Femur (tissue), 1 donor: ENCODE measurements at places on chromosomes 3 and 15.

GRCh38 chr3:183895296-183895695, 10.6 kb upstream of the PARL start:
- no peak for DNase-seq

DNA sequence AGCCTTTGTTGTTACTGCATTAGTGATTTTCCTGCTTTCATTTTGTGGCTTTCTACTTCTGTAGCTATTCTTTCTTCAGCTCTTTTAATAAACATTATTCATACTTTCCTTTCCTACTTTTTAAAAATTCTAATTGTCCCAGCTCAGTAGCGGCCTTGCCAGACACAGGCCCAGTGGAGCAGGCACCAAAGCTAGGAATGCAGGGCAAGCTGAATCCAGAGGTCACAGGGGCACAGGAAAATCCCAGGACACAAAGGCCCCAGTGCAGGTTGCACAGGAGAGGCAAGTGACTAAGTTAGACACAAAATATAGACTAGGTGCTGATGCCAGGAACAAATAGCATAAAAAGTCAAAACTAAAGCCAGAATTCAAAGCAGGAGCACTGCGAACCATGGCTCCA, 49.0 kb upstream of the CCDC80 start:
- DNase-seq = no peak

GRCh38 chr3:123705488-123706285, 120.8 kb upstream of the HACD2 start:
- no peak for DNase-seq

DNA sequence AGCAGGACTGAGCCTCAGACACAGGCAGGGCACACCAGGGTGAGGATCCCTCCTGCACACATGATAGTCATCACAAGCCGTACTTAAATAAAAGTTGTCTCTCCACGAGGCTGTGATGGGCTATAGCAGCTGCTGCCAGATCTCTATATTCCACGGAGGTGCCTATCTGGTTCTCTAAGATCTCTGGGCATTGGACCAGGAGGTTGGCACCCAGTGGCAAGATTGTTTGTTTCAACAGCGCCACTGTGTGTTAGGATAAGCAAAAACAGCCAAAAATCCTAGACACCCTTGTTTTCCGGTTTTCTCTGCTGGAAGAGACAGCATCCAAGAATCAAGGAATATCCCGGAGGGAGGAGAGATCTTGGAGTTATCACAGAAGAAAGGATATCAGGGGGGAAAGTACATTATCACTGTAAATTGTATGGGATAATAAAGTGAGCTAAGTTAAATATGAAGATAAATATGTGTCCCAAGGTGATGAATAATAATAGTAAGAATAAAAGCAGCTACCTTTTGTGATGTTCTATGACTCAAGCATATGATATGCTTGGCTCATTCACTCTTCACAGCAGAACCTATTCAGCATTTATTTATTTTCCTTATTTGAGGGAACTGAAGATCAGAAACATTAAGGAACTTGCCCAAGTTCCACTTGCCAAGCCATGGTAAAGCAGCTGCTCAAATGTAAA, 90.6 kb upstream of the AKAP13 start:
- DNase-seq = peak; percentile 55

GRCh38 chr3:151969026-151969642, 95.7 kb downstream of the SUCNR1 start:
- no peak for DNase-seq

DNA sequence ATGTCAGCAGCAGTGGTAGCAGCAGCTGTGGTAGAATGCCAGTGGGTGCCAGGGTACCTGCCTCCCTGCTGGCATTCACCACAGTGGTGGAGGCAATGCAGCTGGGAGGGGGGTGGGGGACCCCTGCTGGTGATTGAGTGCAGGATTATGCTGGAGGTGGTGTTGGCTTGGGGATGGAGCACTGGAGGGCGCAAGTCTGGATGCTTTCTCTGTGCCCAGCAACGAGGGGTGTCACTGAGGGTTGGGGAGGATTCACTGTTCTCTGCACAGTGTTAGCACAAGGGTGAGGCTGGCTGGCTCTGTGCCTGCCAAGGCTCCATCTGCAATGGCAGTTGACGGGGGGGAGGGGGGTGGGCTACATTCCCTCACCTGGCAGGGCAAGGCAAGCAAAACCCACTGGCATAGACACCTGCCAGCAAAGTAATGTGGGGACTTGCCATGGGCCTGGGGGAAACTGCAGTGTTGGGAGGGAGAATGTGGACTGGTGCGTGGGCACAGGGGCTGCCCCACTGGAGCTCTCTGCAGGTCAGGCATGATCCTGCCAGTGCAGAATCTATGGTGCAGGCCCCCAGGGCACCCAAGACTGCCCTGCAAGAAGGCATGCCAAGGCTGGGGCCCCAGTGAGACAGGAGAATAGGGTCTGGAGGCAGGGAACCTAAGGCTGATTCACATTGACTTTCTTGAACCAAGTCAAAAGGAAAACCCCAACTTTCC, 64.3 kb downstream of the MINDY4B start:
- no peak for DNase-seq

GRCh38 chr3:194269610-194270145, 81.5 kb downstream of the CPN2 start:
- DNase-seq = peak; percentile 91

GRCh38 chr3:134313847-134314587, 60.2 kb downstream of the AMOTL2 start:
- DNase-seq = no peak

GRCh38 chr3:146117406-146118285, 43.3 kb downstream of the PLOD2 start:
- DNase-seq = no peak

DNA sequence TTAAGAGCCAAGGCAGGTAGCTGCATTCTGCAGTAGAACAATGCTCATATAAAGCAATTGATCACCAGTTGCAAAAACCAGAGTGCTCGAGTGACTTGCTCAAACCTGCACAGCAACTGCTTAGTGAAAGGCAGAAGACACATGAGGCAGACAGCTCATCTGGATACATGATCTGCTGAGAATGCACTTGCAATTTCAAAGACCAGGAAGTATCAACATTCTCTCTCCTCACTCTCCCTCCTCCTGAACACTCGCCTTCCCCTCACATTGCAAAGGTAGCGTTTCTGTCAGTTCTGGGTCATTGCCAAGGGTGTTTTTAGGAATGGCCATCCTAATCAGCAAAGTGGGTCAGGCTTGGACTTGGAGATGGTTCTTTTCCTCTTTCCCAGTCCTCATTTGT, 61.0 kb downstream of the BFSP2 start:
- no peak for DNase-seq

GRCh38 chr15:75168374-75168773, 33.3 kb upstream of the C15orf39 start:
- DNase-seq = no peak

DNA sequence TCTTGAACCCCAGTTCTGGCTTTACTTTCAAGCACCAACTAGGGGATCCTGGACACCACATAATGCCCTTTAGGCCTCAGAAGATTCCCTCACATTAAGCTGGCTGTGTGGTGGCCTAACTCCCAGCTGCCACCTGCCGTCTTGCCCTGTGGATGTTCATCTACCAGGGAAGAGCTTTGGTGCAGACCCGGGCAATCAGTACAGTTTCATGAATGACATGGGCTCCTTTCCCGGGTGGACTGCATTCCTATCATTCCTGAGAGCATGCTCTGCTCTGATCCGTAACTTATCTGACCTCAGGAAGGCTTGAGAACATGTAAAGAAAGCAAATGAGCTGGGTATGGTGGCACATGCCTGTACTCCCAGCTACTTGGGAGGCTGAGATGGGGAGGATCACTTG, 50.0 kb upstream of the GSK3B start:
- no peak for DNase-seq

DNA sequence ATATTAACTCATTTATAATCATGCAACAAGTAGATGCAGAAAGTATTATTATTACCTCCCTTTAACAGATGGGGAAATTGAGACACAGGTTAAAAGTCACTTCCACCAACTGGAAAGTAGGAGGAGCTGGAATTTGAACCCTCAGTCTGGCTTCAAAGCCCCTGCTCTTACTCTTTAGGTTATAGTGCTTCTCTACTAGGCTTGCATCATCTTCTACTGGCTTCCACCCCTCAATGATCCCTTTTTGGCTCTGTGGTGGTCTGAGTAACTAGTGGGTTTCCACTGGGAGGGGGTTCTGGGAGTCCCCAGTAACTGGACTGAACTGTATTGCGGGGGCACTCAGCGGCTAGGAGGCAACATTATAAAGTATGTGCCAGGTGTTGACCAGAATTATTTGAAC, 91.0 kb downstream of the CTNNB1 start:
- DNase-seq = no peak

DNA sequence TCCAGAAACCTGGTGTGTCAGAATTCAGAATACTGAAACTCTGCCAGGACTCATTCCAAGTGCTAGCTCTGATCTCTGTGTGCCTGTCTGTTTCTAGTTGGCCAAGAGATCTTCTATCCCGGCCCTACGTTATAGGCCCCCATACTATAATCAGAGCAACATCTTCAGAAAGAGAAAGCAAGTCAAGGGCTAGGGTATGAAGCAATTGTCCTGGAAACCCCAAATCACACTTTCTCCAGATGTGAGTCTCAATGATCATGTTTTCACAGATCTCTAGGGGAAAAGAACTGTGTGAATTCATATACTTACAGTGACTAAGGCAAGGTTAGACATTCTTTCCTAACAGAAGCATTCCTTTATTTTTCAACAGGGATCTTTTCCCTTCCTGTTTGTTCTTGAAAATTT, 309.7 kb downstream of the SLC9A9 start:
- no peak for DNase-seq

DNA sequence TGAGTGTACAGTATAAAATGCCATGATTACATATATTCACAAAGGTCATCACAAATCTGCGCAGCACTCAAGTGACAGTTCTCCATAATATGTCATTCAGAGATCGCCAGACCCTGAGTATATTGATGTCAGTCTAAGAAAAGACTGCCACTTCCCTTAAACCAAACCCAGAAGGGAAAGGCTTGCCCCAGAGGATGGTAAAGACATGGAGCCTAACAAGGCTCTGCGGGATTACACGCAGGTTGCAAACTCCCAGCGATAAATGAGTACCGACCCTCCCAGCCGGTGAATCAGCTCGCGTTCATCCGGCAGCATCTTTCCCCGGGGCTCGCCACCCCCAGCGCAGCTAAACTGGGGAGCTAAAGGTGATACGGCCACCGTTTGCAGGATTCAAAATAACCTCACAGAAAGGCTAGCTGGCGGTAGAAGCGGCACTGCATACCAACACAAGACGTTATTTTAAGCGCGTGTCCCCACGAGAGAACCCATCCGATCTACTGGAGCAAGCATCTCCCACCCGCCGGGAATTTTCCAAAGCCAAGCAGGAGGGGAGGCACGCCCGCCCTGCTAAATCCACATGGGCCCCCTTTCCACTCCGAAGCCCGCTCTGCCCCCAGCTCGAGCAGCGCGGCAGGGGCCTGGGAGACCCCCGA, 643 bp downstream of the MYO5A start:
- DNase-seq = no peak

GRCh38 chr3:195105389-195105788, 165.6 kb downstream of the XXYLT1 start:
- DNase-seq = no peak

GRCh38 chr3:135147657-135148056, 352.6 kb downstream of the EPHB1 start:
- DNase-seq = no peak

- DNase-seq = peak; percentile 66
Measured at GRCh38 chr3:102206511-102207031, 228.2 kb upstream of the ZPLD1 start.

DNA sequence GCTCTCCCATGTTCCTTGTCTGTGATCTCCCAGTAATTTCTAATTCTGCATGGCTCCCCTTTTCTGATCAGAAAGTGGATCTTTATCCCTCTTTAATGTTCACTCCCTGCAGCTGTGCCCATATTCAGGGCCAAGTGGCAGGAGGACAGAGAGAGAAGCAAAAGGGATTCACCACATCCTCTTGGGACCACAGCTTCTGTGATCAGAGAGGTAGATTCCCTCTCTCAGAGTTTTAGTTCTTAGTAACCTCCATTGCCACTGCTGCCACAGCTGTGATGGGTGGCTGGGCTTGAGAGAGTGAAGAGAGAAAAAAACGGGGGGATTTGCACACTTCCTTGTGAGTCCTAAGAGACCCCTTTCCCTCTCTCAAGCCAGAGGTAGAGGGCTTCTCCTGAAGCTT, 49.2 kb downstream of the GLCE start:
- no peak for DNase-seq

DNA sequence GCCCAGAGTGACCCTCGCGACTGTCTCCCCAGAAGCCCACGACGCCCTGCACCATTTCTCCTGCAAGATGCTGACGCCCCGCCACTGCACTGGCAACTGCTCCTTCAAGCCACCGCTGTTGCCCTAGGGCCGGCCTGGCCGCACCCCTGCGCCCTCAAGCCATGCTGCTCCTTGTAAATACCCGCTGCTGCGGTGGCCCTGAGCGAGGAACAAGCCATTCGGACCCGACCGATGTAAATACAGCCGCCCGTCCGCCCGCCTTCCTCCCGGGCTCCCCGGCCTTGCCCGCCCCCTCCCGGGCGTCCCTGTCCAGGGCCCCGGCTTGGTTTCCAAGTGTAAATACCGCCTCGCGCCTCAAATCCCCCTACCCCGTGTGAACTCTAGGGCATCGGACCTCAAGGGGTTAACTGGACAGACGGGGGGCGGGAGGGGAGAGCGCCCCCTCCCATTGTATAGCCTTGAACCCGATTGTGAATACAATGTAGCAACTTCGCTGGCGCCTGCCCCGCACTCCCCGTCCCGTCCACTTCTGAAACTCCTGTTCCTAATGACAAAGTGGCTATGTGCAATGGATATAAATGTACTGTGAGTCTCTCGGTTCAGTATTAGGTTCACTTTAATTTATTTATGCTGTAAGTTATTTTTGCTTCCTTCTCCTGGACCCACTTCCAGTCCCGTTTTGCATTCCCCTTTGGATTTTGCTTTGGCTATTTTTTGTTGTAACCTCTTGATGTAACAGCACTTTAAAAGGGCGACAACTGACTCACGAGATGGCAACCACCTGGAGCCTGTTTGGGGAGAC, 5.9 kb downstream of the RNU6-1 start:
- DNase-seq = peak; percentile 63

DNA sequence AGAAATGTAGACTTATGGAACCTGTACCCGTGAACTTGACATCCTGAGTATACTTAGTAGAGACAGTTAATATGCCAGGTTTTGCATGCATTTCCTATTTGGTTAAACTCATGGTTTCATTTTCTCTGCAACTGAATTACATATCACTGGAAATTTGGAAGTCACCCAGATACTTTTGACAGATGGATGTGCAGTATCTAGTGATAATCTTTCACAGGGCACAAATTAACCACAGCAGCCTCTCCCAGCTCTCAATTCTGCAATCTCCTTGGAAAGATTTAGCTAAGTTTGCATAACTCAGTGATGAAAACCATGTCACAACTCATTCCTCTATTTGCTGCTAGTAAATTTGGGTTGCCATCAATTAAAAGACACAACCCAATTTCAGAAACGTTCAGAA, 162.3 kb upstream of the TPM1 start:
- DNase-seq = no peak

GRCh38 chr3:129061888-129062834, 1.6 kb downstream of the GP9 start:
- DNase-seq = no peak
